ENCODE measurements at places on chromosomes 5 and 9.
A peak's percentile ranks its signal among the peaks of the same experiment; 100 is the strongest.

GRCh38 chr5:52808316-52808901, 20.7 kb downstream of the ITGA1 start:
- no peak for DNase-seq

DNA sequence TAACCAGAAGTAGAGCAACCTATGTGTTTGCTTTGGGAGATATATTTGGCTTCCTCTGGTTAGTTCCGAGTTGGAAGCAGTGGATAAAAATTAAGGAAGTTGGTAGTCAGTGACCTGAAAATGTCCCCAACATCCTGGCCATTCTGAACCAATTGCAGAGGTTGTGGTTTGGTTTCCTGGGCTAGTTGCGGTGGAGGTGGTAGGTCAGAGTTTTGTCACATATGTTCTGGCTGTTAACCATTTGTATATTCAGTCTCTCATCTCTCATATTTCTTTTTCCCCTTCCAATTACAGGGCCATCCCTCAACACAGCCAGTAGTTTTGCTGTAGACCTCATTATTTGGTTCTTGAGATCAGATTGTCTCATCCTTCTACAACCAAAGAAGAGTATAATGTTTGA, 1026.9 kb downstream of the PTPRD start:
- no peak for DNase-seq

DNA sequence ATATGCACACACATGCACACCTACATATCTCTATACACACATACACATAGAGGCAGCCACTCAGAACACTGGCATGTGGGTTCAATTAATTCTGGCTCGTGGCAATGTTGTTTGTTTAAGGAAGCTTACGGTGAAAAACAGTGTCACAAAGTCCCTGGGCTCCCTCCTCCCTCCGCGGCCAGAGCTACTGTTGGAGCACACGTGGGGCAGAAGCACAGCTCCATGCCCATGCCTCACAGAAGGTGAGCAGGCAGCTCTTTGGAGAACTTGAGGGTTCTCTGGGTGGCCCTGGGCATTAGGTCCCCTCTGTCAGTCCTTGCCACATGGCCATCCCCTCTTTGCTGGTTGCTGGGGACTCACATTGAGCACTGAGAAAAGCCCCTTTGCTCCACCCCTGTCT, 107.5 kb downstream of the GADD45G start:
- no peak for DNase-seq

DNA sequence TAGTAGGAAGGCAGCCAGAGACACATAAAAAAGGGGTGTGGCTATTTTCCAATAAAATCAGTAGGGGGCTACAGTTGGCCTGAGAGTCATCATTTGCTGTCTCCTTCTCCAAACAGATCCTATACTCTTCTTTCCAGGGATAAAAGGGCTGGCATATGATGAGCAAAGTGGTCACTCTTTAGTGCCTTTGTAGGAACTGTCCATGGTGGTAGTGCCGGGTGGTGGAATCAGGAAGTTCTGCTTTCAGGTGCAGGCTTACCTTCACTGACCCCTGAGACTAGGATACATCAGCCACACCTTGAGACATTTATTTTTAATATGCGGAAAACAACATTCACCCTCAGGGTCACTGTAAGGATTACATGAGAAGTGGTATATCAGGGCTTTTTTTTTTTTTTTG, 80.8 kb downstream of the ASTN2 start:
- DNase-seq = no peak

DNA sequence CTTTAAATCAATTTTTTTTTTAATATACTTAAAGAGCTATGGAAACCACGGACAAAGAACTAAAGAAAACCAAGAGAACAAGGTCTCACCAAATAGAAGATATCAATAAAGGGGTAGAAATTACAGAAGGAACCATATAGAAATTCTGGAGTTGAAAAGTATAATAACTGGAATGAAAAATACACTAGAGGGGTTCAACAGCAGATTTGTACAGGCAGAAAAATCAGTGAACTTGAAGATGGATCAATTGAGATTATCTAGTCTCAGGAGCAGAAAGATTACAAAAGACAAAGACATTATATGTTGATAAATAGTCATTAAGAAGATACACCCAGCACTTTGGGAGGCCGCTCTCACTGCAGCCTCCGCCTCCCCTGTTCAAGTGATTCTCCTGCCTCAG, 56.1 kb downstream of the GAPVD1 start:
- no peak for DNase-seq

GRCh38 chr5:109873687-109874086, 184.0 kb downstream of the MAN2A1 start:
- DNase-seq = no peak

- DNase-seq = no peak
Measured at GRCh38 chr5:154647761-154648145, 107.4 kb upstream of the LARP1 start.

GRCh38 chr9:78103971-78104433, 72.4 kb upstream of the GNAQ start:
- no peak for DNase-seq

GRCh38 chr5:79133657-79134451, 22.2 kb downstream of the BHMT start:
- peak; percentile 21 for DNase-seq

- no peak for DNase-seq
Measured at GRCh38 chr9:137023583-137023991, 4.5 kb downstream of the ABCA2 start.

DNA sequence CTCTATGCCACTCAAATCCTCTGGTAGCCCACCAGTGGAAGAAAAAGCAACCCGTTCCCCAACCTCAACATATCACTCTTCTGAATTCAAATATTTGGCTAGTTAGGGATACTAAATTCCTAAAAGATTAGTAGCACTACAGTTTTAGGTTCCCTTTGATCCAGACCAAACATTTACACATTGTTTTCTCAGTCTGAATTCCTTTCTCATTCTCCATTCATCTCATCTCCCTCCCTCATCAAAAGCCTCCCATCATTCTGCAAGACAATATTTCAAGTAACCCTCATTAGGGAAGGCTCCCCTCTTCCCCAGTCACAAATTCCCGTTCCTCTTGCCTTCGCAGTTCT, 26.3 kb downstream of the ADAM19 start:
- DNase-seq = no peak

DNA sequence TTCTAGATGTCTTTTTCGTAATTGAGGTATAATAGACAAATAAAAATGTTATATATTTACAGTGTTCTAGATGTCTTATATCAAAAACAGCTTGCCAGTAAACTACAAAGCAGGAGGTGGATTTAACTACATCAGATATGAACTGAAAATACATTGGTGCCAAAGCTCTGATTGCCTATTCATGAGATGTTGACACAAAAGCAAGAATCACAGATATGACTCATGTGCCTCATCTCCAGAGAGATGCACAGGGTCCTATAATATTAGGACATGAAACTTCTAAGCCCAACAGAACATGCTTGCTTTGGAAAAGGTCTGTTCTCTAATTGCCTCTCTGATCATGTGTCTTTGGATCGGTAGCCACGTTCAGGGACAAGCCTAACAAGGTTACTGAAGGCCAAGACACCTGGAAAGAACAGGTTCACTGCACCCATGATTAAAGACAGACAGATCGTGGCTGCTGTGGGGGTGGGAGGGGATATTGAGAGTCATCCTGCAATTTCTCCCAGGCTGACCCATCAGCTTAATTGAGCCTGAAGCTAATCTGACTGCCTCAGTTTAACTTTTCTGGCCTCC, 16.8 kb downstream of the ABCA1 start:
- DNase-seq = no peak

GRCh38 chr9:134356496-134357470, 30.5 kb downstream of the RXRA start:
- DNase-seq = no peak

GRCh38 chr5:110087829-110088228, 398.1 kb downstream of the MAN2A1 start:
- DNase-seq = no peak

GRCh38 chr5:74963407-74963806, 89.0 kb downstream of the GCNT4 start:
- no peak for DNase-seq

DNA sequence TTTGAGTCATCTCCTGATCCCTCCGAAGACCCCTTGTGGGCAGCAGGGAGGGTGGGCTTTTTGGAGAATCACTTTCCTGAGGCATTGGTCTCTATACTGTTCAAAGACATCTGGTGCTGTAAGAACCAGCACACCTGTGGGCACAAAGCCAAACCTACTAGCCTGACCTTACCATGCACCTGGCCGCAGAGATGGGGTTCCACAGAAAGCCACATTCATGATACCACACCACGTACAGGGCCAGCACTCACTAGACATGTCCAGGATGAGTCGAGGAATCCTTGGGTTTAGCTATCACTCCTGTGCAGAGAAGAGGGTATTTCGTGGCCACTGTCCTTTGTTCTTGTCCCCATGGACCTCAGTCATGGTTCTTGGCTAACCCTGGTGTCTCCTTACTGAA, 203.4 kb downstream of the CACNA1B start:
- DNase-seq = no peak

Data from CMK (cell line).